GM12891 (cell line): ENCODE measurements at places on chromosomes 2 and 18.

DNA sequence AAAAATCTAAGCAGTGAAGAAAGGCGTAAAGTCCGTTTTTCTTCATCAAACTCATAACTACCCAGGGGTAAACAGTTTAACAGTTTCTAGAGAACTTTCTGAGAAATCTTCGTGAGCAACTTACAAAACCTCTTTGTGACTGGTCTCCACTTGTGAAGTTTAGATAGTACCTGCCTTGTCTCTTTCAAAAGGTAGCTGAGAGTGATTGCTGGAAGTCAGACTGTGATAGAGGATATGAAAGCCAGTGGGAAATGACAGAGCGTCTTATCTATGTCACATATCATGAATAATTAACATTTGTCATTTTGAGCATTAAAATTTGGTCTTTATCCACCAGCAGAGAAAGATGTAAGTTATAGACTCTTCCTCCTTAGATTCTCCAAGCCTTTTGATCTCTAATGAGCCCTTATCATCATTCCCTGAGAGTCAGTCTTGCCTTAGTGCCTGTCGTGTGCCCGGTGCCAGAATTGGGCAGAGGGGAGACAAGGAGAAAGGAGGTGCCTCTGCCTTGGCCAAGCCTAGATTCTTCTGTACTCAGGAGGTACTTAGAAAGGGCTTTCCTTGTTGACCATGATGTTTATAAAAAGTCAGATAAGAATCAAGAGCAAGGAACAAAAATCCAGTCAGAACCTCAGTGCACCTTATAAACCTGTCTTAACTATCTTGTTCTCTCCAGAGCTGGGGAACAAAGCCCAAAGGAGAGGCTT lies 205.1 kb upstream of the EPAS1 start:
- DNase-seq, result no peak

DNA sequence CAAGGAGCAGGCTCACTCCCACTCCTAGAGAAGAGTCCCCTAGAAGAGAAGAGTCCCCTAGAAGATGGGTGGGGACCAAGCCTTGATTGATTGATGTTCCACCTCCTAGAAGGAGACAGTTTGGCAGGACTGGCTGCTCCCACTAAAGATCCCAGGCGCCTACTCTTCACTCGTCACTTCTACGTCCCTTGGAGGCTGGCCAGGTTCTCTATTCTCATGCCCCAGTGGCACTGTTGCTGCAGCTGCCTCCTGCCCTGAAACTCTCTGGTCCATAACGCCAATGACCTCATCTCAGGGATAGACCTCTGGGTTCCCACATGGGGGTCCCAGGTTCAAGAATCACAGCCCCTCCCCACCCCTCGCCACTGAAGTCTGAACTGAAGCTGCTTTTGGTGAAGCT lies 2.5 kb upstream of the SP140L start:
- no peak for DNase-seq

GRCh38 chr2:30566631-30567030 lies 119.6 kb downstream of the LCLAT1 start:
- DNase-seq, result no peak

DNA sequence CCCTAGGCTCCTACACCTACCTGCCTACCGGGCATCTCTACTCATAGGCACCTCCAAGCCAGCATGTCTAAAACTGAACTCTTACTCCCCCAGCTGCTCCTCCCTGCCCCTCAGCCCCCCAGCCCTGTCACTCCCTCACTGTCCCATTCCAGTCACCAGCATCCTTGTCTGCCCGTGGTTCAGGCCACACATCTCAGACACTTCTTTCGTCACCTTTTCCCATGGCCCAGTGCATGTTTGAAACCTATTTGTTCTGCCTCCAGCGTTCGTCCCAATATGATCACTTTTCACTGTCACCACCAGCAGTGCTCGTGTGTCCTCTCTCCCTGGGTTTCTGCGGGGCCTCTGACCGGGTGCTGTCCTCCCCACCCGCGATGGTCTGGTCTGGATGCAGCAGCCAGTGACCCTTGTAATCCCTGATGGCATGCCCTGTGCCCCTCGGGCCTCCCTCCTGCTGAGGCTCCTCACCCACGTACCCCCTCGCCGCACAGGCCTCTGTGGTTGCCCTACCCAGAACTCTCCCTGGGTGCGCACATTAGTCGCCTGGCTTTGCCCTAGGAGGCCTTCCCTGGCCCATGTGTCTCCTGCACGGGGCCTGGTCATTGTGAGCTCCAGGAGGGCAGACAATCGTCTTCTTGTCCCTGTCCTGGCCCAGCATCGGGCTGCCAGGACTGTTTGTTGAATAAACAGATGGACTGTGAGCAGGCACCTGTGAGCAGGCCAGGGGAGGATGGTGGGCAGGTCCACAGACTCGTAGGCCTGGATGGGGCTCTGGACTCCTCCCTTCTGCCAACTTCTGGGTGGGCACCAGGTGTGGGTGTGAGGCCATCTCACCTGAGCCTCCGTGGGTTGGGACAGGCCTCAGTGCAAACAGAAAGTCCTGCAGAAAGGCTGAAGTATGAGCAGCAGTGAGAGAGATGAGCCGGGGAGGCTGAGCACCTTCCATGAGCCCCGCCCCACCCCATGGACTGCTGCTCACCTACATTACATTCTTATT lies 15.5 kb downstream of the LDLRAD4 start:
- no peak for DNase-seq

GRCh38 chr2:39118786-39119499 lies 1.9 kb downstream of the SOS1 start:
- no peak for DNase-seq

GRCh38 chr18:80205294-80205693 lies 42.0 kb downstream of the PARD6G start:
- DNase-seq, result no peak
